HCT116 (cell line): ENCODE measurements at places on chromosomes 2 and 18. TPM values are rescaled to one million over a fixed set of nuclear protein-coding genes. Genes with fewer than 3 reads are reported as not detected.

The PUM2 gene
- total RNA-seq = 105 TPM

- no peak overlapping the region for H3K27ac ChIP-seq
- peaks cover 24% of the 10 kb centered on the region; the same call in 1 of the 2 replicates for H3K27me3 ChIP-seq
- DNase-seq = no peak
Measured at GRCh38 chr2:172877826-172878225, 142.2 kb downstream of the RAPGEF4 start.

DNA sequence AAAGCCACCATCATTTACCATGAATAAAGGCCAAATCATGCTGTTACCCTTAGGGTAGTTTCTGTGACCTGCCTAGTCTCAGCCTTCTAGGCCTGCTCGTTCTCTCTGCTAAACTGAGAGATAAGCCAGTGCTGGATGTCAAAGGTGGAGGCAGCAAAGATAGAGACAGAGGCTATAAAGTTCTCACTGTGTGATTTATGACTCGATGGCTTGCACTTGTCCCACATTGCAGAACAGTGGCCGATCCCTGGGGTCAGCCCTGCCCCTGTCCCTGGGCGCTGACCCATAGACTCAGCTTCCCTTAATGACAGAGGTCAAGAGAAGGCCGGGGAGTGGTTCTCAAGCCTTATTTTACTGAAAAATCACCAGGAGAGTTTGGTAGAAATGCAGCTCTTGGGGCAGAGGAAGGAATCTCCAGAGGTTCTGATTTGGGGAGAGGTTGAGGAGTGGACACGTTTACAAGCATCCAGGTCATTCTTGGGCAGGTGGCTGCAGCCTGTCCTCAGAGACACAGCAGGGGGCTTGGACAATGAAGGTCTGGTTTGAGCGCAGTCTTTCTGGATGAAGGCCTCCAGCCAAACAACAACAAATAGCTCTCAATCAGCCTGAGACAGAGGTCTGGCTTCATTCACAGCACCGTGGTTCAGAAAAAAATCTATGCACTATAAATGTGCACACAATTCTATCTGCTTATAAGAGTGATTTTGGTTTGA, 143.5 kb downstream of the ACKR3 start:
- no peak overlapping the region for H3K27ac ChIP-seq
- no peak for DNase-seq
- peaks cover 8% of the 10 kb centered on the region; the same call in 1 of the 2 replicates for H3K27me3 ChIP-seq
- H3K4me3 ChIP-seq = no peak overlapping the region

The SPEG gene
- total RNA-seq = 56.6 TPM

DNA sequence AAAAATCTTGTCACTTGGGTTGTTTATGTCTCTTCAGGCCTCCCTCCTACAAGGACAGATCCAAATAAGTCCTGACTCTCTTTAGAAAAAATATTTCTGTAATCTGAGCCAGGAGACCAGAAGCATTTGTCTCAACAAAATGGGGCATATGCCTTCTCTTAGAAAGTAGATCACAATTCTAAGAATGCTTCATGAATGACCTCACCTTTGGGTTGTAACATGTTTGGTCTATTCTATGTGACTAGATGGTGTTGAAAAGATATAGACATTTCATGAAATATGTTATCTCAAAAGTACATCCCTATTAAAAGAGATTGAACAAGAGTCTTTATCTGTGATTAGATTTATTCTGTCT, 159.0 kb upstream of the SETBP1 start:
- H3K4me3 ChIP-seq = no peak overlapping the region
- no peak overlapping the region for H3K27ac ChIP-seq
- DNase-seq = no peak
- no peaks in the 10 kb centered on the region for H3K36me3 ChIP-seq

The TRIM54 gene
- 2.0 TPM for total RNA-seq

DNA sequence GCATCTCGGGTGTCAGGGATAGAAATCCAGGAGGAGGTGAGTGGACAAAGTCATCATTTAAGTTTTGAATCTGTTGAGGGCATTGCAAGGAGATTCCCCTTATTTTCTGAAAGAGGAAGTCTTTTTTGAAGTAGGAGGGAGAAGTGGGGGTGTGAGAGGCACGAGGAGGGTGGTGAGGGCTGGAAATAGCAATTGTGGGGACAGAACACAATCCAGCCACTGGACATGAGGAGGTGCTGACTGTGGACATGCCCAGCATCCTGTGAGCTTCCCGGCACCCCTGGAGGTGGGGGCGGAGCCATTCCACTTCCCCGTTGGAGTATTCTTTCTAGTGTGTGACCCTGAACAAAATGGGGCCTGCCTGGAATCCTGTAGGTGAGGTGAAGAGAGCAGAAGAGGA, 310.7 kb upstream of the EPAS1 start:
- no peak overlapping the region for H3K27ac ChIP-seq
- no peak for DNase-seq
- H3K27me3 ChIP-seq = no peaks in the 10 kb centered on the region
- H3K4me3 ChIP-seq = no peak overlapping the region
- no peaks in the 10 kb centered on the region for H3K4me1 ChIP-seq
- H3K36me3 ChIP-seq = no peaks in the 10 kb centered on the region

The WDR12 gene
- 140 TPM for total RNA-seq

DNA sequence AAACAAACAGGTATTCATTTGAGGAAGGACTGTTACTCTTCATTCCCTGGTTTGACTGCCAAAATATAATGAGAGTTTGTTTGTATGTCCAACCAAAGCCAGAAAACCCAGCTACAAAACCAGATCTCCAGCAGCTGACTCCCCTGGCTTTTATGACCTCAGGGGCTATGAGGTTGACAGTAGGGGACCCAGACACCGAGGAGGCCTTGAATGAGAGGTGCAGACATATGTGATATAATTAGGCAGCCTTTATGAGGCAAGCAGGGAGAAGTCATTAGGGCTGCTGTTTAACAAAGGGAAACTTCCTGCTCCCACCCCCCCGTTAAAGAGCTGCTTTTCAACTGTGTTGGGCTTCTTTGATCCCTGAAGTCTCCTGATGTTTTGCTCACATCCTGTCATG, 236.7 kb downstream of the SLC4A3 start:
- H3K36me3 ChIP-seq = 0 out of 2 replicates have a peak, but pooled peaks cover 4% of the 10 kb centered on the region
- H3K4me1 ChIP-seq = no peaks in the 10 kb centered on the region

DNA sequence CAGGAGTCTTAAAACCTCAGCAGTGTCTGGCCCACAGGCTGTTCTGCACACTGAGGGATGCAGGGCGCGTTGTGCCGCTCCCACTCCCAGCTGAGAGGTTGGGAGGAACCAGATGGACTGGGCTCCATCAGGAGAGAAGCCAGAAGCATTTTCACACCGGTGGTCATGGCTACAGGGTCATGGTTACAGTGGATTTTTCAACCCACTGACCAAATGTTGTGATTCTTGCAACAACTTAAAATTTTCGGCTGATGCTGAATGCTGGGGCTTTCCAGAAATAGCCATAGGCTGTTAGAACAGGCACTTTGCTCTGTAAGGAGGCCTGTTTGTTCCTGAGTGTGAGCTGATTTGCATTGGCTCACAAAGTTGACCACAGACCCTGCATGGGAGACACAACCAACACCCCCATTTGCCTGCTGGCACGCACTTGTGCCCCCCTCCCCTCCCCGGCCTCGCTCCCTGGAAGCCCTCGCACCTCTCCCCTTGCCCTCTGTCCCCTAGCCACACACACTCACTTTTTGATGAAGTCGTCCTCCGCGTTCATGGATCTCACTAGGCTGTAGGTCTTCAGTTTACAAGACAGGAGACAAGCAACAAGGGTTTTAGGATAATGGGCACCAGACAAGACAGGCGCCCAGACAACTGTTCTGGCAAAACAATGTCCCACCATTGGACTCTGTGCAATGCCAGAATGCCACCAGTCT, 3.4 kb downstream of the LPIN1 start:
- H3K36me3 ChIP-seq = no peaks in the 10 kb centered on the region
- H3K4me3 ChIP-seq = no peak overlapping the region
- H3K27ac ChIP-seq = no peak overlapping the region
- H3K27me3 ChIP-seq = no peaks in the 10 kb centered on the region
- DNase-seq = no peak

DNA sequence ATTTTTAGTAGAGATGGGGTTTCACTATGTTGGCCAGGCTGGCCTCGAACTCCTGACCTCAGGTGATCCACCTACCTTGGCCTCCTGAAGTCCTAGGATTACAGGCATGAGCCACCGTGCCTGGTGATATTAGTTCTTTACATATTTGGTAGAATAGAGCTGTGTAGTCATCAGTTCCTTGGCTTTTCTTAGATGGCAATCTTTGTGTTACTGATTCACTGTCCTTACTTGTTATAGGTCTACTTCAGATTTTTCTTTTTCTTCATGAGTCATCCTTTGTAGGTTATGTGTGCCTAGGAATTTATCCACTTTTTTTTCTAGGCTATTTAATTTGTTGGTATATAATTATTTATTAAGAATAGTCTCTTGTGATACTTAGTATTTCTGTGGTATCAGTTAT, 30.3 kb upstream of the ZSWIM2 start:
- no peaks in the 10 kb centered on the region for H3K4me1 ChIP-seq
- no peaks in the 10 kb centered on the region for H3K36me3 ChIP-seq
- no peak for DNase-seq

DNA sequence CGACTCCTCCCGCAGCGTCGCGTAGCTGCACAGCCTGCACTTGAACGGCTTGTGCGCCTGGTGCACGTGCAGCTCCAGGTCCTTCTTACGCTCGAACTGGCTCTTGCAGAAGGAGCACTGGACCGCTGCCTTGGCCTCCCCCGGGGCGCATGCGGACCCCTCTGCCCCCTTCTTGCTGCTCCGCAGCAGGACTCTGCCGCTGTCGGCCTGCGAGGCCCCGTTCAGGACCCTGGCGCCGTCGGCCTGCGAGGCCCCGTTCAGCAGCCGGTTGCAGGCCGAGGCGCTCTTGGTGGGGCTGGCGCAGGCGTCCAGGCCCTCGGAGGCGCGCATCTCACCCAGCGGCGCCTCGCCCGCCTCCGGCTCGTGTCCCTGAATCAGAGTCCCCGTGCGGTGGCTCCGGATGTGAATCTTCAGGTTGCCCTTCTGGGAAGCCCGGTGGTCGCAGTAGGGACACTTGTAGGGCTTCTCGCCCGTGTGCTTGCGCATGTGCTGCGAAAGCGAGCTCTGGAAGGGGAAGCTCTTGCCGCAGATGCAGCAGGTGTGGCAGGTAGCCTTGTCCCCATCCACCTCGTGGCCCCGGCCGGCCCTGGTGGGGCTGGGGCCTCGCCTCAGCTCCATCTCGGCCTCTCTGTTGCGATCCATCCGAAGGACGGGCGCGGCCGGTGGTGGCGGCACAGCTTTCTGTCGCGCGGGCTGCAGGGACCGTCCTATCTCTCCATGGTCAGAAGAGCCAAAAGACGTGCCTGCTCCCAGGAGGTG, 52.5 kb downstream of the ZNF516 start:
- no peak for DNase-seq
- no peaks in the 10 kb centered on the region for H3K36me3 ChIP-seq
- H3K4me3 ChIP-seq = no peak overlapping the region
- H3K27me3 ChIP-seq = no peaks in the 10 kb centered on the region

DNA sequence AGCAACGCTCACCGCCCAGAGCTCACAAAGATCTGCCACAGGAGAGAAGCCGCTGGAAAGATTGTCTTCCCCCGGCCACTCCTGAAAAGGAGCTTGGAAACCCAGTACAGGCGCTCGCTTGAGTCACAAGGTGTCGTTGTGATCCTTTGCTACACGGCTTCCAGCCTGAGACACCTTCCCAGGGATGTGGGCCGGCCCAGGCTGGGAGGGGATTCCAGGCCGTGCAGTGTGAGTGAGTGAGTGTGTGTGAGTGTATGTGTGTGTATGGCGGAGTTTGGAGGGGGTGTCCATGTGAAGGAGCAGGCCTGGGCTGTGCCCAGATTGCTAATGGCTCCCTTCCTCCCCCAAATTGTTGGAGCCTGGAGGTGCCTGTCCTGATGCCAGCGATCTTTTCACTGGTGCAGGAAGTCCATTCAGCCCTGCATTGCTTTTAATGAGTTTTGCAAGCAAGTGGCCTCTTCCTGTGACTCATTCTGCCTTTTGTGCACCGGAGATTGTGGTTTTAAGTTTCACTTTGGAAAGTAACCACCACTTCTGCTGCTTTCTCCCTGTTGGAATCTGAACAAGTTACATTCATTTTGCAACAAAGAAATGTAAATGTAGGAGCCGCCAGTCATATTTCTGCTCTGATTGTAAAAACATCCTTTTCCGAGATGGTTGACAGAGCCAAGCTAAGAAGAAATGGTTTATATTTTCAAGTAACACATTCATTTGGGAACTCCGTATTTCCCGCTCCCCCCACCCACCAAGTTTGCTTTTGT, 83.7 kb downstream of the LPIN1 start:
- H3K27ac ChIP-seq = peak overlapping the region; percentile 96
- DNase-seq = peak; percentile 90
- H3K4me1 ChIP-seq = peaks cover 31% of the 10 kb centered on the region

DNA sequence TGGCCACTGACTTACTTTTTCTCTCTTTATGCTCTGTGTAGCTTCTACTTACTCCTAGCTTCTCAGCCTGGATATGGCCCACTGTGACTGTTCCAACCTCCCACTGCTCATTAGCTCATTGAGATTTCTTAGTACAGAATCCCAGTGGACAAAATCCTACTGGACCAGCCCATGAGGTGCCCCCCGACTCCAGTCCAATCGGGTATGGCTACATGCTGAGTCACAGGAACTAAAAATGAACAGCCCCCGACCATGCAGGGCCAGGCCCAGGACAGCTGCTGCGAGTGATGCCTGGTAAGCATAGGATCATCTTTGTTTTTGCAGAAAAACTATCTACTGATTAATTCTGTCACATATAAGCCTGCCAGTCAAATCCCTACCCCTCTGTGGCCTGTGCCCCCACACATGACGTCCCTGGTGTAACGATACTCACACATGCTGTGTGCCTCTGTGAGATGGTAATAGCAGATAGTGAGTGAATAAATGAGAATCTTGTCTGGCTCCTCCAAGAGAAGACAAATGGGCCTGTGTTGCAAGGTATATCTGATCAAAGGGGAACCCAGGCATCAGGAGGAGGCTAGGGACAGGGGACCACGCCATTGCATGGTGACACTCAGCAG, 85.9 kb upstream of the KLF7 start:
- DNase-seq = no peak
- H3K27me3 ChIP-seq = no peaks in the 10 kb centered on the region
- no peak overlapping the region for H3K4me3 ChIP-seq
- H3K36me3 ChIP-seq = no peaks in the 10 kb centered on the region

DNA sequence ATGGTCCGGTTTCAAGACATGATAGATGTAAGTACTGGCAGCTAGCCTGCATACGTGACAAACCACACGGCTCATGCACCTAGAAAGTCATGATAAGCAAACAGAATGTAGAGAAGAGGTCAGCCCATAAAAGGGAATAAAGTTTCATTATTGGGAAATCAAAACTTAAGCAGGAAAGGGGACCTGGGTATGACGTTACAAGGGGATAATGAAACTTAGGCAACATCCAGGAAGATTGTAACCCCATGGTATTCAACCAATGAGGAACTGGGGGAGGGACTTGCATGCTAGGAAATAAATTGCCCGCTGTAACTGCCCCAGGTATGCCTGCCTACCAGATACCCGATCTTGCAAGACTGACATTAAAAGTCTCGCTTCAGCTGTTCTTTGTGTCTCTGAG, 1679.0 kb downstream of the SUCLG1 start:
- no peak overlapping the region for H3K27ac ChIP-seq
- H3K36me3 ChIP-seq = no peaks in the 10 kb centered on the region
- no peak for DNase-seq
- H3K4me1 ChIP-seq = no peaks in the 10 kb centered on the region
- no peak overlapping the region for H3K4me3 ChIP-seq
- no peaks in the 10 kb centered on the region for H3K27me3 ChIP-seq

GRCh38 chr2:179403624-179404023, 139.0 kb upstream of the SESTD1 start:
- H3K4me1 ChIP-seq = no peaks in the 10 kb centered on the region
- H3K36me3 ChIP-seq = no peaks in the 10 kb centered on the region
- no peak overlapping the region for H3K27ac ChIP-seq
- no peak for DNase-seq
- H3K4me3 ChIP-seq = no peak overlapping the region
